ENCODE measurements at places on chromosomes 1 and 21.
A peak's percentile ranks its signal among the peaks of the same experiment; 100 is the strongest.

DNA sequence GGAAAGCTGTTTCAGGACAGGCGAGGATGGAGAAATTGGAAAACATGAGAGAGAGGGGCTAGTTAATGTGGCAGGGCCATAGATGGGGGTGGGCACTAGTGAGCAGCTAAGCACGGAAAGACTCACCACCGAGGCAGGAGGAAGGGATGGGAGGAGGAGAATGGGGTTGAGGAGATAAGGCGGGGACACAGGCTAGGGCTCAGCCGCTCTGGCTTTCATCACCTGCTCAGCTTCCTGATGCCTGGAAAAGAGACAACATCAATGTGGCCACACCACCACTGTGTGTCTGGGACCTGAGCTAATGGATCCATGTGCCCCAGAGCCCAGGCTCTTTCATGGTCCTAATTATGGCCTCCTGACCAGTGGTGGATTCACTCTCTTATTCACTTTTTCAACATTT lies 27.6 kb downstream of the PMVK start:
- DNase-seq, result no peak

- DNase-seq, result no peak
Observed at GRCh38 chr21:43334214-43334958, 92.5 kb downstream of the SIK1 start.

DNA sequence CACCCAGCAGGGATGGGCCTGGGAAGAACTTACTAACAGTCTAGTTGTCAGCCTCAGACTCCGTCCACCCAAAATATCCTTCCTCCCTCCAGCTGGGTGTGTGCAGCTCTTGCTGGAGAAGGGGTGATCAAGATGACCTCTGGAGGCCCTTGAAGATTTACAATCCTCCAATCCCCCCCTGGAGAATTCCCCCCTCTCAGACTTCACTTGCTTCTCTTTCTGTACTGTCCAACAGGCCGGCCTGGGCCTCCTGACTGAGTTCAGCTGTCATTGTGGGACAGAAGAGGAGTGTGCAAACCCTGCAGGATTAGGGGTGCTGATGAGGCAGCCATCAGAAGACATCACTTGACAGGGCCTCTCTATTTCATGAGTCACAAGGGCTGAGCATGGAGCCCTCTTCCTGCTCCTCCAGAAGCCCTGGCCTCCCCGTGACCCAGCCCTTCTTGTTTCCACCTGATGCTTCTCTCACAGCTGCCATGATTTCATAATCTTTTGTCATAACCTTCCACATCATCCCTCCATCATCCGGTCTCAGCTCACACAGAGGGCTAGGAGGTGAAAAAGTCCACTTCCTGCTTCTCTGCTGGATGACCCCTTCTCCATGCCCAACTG lies 17.5 kb upstream of the IGFN1 start:
- DNase-seq, result no peak

GRCh38 chr1:8381618-8382017 lies 63.7 kb downstream of the SLC45A1 start:
- DNase-seq, result no peak

GRCh38 chr1:230971771-230972170 lies 6.9 kb downstream of the TTC13 start:
- DNase-seq, result no peak

DNA sequence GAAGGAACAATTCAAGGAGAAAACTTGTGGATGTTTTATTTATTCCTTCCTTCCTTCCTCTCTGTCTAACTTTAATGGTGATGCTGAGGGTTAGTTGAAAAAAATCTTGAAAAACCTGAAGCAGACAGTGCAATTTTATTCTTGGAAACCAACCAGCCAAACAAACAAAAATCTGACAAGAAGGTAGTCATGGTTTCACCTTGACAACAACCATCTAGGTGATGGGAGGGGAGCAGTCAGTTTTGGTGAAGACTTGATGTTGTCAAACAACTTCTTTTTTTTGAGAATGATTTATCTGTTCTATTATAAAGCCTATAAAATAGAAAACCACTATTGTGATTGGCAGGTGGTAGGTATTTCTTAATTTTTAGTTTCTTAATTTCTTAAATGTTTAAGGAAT lies 92.4 kb upstream of the GPR88 start:
- DNase-seq, result no peak

GRCh38 chr1:98468111-98468717 lies 193.3 kb upstream of the SNX7 start:
- DNase-seq, result no peak

- DNase-seq, result peak; percentile 64
Observed at GRCh38 chr1:32334864-32335534, 1.0 kb downstream of the MARCKSL1 start.

DNA sequence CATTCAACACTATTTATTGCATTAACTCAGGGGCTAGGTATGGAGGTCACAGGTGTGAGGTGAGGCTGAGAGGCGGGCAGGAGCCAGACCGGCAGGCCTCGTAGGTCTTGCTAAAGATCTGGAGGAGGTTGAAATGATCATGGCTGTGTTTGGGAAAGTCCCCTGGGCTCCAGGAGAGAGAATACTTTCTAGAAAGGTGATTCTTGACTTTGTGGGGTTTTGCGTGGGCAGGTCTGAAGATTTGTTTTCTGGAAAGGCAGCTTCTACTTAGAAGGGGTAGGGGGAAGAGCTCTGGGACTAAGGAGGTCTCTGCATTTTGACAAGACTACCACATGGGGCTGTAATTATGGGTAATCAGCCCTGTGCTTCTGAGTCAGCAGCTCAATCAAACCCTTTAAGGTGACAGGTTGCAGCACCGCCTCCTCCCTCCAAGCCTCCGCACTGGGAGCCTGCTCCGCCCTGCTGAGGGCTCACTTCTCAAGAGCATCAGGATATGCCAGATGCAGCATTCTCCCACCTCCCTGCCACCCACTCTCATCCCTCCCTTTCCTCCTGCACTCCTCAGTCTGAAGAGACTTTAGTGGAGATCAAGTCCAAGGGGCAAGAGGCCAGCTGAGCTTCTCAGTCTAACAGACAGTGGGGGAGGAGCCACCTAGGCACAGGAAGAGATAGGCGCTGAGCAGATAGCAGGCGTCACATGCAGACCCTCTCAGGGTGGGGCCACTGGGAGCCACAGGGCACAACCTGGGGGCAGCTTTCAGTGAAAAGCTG lies 30.5 kb downstream of the SLC30A1 start:
- DNase-seq, result no peak

- no peak for DNase-seq
Observed at GRCh38 chr1:245205396-245205795, 50.6 kb downstream of the KIF26B start.

DNA sequence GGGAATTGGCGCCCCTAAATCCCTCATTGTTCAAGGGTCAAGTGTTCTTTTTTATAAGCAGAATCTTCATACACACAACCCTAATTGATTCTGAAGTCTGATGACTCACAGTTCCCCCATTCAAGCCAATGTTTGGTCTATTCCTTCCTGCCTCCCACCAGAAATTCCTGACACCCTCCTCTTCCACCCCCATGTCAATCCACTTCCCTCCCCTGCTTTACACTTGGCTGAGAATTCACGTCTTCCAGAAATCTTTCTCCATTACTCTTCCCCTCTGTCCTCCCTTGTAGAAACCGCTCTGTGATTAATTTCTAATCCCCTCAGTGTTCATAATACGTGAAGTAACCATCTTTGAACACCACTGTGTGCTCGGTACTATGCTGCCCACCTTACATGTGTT lies 76.2 kb upstream of the CD34 start:
- no peak for DNase-seq

DNA sequence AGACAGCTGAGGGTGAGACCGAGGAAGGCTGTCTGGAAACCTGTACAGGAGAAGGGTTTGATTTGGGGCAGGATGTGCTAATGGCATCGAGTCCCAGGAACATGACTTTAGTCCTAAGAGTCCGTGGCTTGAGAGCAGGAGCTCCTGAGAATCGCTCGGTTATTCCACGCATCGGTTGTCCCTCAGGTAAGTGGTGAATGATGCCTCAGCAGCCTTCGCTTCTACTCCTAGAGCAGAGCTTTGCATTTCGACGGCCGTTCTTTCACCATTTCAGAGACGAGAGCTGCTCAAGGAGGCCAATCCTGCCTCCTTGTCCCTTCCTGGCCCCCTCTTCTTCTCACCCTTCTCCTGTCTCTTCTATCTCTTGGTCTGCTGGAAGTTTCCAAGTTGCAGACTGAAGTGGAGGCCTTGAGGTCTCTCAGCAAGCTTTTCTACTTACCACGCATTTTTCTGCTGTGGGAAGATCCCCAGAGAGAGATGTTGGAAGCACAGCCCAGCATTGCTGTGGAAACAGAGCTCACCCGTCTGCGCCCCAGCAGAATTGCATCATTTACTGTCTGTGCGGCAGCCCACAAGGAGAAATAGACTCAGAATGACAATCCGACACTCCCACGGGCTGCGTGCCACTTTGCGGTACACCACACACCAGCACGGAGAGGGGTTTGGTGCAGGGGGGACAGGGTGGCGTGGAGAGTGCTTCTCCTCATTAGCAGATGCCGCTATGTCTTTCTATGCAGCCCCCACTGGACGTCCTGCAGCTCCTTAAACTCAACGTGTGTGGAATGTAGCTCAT lies 270.7 kb upstream of the C1orf174 start:
- no peak for DNase-seq

DNA sequence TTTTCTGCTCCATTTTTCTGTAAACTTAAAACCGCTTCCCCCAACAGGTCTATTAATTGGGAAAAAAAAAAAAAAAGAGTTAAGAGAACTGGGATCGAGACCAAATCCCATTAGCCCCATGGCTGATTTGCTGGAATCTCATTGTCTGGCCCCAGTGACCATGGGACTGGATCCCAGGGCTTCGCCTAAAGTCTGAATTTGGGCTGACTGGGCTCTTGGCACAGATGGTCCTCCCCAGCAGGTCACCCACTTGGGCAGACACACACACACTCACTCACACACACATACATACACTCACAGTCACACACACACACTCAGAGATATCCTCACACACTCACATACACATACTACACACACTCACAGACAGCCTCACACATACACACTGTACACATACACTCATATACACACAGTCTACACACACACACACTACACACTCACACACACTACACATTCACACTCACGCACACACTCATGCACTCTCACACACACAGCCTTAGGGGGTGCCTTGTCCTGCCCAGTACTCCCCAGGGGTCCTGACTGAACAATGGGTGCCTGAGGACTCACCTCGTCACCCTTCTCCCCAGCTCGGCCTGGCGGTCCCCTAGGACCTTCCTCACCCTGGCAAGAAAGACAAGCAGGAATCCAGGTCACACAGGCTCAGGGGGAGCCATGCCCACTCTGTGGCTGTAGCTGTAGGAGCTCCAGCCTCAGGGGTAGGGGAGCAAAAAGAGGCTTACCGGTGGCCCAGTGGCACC lies 7.5 kb downstream of the COL9A2 start:
- DNase-seq, result no peak

DNA sequence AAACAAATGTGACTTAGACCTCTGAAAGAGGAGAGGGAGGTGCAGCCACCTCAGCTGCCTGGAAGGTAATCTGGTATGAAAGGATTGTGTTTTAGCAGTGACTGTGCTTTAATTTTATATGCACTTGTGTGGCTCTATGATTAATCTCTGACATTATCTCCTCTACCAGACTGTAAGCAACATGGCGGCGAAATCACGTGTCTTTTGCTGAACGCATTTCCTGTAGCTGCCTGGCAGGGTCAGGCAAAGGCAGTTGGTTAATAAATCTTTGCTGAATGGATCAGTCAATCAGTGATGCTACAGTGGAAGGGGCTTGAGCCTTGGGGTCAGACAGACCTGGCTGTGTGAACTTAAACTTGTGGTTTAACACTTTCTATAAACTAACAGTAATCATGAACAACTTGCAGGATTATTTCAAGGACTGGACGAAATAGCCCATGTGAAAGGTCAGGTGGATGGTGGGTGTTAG lies 96.9 kb downstream of the ADSS2 start:
- no peak for DNase-seq

GRCh38 chr1:151846062-151846568 lies 6.5 kb upstream of the C2CD4D start:
- no peak for DNase-seq

DNA sequence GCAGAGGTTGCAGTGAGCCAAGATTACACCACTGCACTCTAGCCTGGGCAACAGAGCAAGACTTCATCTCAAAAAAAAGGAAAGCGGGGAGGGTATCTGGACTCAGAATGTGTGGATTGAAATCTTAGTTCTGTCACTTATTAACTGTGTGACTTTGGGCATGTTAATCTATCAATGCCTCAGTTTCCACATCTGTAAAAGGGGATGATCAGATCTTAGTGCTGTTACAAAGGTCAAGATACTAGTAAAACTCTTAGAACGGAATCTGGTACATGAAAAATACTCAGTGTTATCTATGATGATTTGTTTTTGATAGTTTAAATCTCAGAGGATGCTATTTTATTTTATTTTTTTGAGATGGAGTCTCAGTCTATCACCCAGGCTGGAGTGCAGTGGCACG lies 10.5 kb downstream of the FAM76A start:
- no peak for DNase-seq

GRCh38 chr1:205013683-205014367 lies 29.2 kb upstream of the CNTN2 start:
- DNase-seq, result no peak

DNA sequence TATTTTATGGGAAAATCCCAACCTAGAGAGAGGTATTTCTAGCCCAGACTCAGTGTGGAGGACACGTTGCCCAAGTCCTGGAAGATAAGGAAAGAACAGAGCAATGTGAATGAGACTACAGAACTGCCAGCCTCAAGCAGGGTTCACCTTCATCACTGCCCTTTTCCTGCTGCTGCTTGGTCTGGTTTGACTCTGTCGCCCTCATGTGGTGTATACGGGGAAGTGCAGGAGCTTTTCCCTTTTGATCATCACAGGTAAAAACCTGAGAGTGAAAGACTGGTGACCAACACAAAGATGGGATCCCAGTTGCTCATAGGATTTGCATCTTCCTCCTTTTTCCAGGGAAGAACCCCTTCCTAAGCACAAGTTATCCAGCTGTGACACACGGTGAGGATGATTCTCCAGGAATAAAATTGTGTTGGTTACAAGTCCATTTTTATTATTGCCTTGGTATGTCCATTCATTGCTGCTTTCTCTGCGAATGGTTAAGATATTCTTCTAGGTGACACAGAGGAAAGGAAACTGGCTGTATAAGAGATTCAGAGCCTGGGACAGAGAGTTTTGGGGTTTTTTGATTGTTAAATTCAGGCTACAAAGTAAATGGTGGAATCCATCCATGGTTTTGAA lies 89.5 kb upstream of the CD53 start:
- DNase-seq, result no peak

- DNase-seq, result no peak
Observed at GRCh38 chr1:110258734-110259133, 48.6 kb downstream of the KCNC4 start.

GRCh38 chr1:156150333-156151011 lies 2.9 kb upstream of the SEMA4A start:
- no peak for DNase-seq

GRCh38 chr1:155043793-155044192 lies 7.3 kb upstream of the ADAM15 start:
- DNase-seq, result no peak

Measured in activated T-helper 1 cell treated with Interleukin-2 at 50 U/mL for 16 hours (primary cell).